Stimulated activated CD4-positive, alpha-beta T cell treated with anti-CD3 and anti-CD28 coated beads, TNF-alpha, amount 100 ng/mL, for 1 hour (primary cell): ENCODE measurements at places on chromosomes 11 and 22.

GRCh38 chr11:19185516-19186052 lies 16.2 kb downstream of the CSRP3 start:
- no peak for DNase-seq

GRCh38 chr11:86930957-86931547 lies 24.1 kb downstream of the FZD4 start:
- DNase-seq: no peak

DNA sequence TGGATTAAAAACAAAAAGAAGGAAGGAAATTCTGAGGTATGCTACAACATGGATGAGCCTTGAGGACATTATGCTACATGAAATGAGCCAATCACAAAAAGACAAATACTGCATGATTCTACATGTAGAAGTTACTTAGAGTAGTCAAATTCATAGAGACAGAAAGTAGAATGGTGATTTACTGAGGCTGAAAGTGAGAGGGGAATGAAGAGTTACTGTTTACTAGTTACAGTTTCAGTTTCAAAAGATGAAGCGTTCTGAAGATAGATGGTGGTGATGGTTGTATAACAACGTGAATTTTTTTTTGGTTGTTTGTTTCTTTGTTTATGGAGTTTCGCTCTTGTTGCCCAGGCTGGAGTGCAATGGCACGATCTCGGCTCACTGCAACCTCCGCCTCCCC lies 9.5 kb downstream of the OR5P2 start:
- no peak for DNase-seq

- DNase-seq: no peak
Measured at GRCh38 chr11:15818132-15818842, 538.1 kb downstream of the SOX6 start.

DNA sequence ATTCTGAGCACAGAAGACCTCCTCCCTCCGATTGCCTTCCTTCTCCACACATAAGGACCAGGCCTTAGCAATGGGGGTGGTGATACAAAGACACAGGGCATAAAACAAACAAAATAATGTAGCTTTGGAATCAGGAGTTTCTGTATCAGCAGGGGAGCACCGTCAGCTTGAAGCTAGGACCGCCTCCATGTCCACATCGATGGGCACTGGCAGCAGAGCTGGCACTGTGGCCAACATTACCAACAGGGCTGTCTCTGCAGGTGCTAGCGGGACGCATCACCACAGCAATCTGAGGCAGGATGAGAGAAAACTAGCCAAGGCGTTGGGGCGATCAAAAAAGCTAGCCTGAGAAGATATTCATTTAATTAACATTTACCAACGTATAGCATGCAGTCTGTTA lies 201.4 kb downstream of the MAML2 start:
- no peak for DNase-seq

GRCh38 chr22:21959274-21960074 lies 6.8 kb upstream of the PPM1F start:
- DNase-seq: no peak

- no peak for DNase-seq
Measured at GRCh38 chr22:32375678-32376450, 18.2 kb downstream of the RFPL3 start.

GRCh38 chr11:26985943-26986342 lies 8.0 kb upstream of the FIBIN start:
- DNase-seq: no peak

DNA sequence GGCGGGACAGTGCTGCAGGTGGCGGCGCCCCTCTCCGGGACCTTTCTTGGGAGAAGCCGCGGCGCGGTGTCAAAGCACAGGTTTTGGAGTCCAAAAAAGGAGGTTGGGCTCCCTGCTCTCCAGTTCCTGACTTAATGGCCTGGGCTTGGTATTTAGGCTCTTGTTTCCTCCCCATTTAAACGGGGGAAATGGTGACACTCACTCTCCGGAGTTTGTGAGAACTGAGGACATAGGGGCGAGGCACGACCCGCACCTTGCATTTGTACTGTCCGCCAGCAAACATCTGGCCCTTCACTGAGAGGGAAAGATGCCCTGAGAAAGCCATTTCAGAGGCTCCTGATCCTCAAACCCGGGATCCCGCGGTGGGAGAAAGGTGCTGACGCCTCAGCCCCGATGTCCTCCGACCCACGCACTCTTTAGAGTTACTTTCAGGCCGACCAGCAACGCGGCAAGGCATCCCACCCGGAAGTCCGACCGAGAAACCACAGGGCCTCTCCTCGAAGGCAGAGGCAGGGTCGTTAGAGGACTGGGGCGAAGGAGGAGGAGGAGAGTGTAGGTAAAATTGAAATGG lies 2.9 kb upstream of the WDR74 start:
- no peak for DNase-seq
